ENCODE measurements at places on chromosomes 4 and X. TPM values are rescaled to one million over a fixed set of nuclear protein-coding genes. Genes with fewer than 3 reads are reported as not detected.

DNA sequence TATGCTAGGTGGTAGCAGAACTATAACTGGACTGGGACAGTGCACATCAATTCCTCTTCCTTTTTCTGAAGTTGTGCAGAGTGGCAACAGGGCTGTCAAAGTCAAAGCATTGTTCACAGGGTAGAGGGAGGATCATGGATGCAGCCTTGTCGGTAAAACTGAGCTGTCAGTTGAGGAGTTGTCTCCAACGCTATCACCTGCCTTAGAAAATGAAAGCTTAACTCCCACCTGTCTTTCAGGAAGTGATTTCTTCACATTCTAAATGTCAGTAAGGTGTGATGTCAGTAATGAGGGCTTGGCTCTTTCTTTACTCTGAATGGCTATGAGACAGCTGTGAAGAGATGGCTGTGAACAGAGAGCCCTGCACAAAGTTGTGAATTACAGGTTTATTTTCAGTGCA is 66.4 kb upstream of the BANK1 start:
- DNase-seq, result no peak

DNA sequence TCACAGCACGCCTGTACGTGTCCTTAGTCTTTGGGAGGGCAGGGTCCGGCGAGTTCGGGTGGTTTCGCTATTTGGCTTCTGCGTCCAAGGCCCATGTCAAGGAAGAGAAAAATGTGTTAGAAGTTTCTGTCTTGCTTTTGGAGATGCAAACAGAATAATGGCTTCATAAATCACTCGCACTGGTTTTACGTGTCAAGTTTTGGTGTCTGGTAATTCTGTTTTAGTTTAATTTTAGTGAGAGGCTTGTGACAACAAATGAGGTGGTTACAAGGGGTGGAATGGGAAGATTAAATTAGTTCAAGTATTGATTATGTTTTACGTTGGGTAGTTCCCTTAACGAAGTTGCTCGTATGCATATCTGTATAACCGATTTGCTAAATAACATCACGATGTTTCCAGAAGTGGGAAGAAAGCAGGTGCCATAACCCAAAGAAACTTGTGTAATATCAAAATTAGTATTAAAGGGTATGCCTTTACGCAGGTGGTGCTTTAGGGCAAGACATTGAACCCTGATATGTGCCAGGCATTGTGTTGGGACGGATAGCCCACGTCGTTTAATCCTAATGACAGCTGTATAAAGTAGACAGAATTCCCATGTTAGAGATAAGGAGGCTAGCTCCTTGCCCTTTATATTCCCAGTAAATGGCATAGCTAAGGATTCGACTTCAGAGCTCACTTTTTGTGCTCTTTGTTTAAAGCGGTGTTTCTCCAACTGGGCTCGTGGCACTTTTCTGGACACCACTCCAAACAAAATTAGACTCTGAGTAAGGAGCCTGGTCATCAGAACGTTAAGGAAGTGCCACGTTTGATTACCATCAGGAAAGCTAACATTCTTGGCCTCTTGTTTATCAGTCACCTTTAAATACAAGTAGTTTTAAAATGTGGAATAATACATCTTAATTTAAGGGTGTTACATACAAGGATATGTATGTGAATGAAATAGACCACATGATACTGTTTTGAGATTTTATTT is 843 bp downstream of the RPL34 start:
- DNase-seq, result no peak

- DNase-seq, result no peak
Measured at GRCh38 chr4:54289316-54289715, 60.2 kb downstream of the PDGFRA start.

The KLHL13 gene
- total RNA-seq, result 0.52 TPM

The FAM149A gene
- 4.7 TPM for total RNA-seq
